ENCODE measurements at places on chromosomes 2 and 18. TPM values are rescaled to one million over a fixed set of nuclear protein-coding genes. Genes with fewer than 3 reads are reported as not detected.

Gene SYT4
- polyA plus RNA-seq = not detected

Gene PSME4
- 24.7 TPM for polyA plus RNA-seq

Gene POTEC
- polyA plus RNA-seq = not detected

Gene RIT2
- not detected for polyA plus RNA-seq

Gene ZNF396
- polyA plus RNA-seq = 0.28 TPM

Gene PAIP2B
- 0.13 TPM for polyA plus RNA-seq

DNA sequence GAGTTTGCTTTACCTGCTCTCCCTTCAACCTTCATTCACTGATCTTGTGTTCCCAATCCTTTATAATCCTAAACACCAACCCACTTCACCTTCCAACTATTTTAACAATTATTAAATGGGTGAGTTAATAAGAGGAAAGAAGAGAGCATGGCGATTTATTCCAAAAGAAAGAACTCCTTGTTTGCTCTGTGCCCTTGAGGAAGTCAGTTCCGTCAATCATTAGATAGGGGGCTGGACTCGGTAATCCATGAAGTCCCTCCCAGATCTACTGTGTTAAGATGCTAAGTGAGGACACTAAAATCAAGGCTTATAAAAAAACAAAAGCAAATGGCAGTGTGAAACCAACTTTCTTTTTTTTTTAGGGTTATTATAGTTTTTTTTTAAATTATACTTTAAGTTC is 589.9 kb downstream of the XIRP2 start:
- no peak for DNase-seq

DNA sequence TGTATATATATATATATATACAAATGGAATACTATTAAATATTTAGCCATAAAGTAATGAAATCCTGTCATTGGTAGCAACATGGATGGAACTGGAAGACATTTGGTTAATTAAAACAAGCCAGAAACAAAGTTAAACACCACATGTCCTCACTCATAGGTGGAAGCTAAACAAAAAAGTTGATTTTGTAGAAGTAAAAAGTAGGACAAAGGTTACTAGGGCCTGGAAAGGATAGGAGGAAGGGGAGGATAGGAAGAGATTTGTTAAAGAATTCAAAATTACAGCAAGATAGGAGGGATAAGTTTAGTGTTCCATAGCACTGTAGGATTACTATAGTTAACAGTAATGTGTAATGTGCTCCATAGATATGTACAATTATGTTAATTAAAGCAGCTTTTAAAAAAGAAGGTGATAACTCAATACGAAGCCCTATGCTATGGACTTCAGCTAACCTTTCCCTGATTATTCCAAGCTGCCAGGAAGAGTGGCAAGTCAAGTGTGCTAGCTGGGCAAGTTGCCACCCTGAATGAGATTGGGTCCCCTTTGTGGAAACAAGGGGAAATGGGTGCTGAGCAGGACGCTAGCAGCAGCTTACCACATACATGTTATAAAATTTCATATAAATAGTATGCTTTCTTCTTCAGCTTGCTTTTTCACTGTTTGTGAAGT is 12.3 kb downstream of the MERTK start:
- no peak for DNase-seq

DNA sequence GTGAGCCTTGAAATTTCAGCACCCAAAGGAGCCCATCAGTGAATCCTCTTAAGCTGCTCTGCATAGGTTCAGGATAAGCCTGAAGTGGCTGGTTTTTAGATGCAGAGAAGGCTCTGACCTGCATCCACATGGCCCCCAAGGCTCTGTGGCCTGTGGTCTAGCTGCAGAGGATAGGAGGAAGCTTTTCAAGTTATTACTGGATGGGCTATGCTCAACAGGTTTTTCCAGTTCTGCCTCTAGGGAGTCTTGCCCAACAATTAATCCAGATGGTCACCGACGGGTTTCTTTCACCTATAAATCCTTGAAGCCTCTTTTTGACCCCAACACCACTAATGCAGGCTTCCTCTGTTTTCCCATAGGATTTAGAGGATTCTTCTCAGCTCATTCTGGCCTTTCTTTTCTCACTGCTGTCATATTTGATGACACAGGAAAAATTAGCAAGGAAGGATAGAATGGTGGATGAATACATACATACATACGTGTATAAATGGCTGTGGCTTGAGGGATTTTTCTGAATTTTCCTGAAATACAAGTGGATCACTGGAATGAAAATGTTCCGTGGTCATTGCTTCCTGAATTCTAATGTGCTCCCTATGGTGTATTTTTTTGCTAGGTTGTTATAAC is 52.2 kb upstream of the BCL2L11 start:
- DNase-seq = no peak

- peak; percentile 14 for DNase-seq
These were observed 134.8 kb downstream of the SLC8A1 start for GRCh38 chr2:40317046-40317445.

DNA sequence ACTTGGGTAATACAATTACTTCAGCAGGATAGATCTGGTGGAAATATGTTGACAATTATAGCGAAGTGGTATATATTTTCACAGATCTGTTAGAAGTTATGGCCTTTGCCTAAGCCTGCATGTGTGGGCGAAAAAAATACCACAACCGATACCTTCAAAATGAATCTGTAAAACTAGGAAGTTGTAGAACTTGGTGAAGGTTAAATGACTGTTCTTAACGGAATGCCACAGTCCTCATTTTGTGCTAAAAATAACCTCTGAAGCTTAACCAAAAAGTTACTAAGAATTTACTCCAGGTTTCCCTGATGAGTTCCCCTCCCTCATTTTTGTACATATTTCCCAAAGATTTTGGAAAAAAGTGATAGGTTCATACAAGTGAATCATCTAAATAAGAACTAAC is 550.7 kb downstream of the THSD7B start:
- no peak for DNase-seq

DNA sequence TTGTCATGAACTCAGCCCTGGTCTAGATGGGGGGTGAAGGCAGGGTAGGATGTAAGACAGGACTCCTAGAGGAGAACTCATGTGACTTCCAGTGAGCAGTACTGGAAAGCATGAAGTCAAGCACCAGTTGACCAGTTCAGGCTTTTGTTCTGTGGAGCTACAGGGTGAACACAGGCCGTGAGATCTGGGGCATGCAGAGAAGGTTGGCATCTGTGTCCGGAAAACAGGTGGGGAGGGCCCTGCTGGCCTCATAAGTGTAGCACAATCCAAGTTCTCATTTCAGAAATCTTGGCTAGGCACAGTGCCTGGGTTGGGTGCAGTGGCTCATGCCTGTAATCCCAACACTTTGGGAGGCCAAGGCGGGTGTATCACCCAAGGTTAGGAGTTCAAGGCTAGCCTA is 50.9 kb upstream of the SPATS2L start:
- DNase-seq = no peak

GRCh38 chr18:77131652-77132368 is 773 bp downstream of the MBP start:
- DNase-seq = no peak

- no peak for DNase-seq
These were observed 42.2 kb downstream of the TPO start for GRCh38 chr2:1455466-1455865.

GRCh38 chr2:148967578-148967977 is 70.9 kb upstream of the LYPD6B start:
- DNase-seq = no peak

- peak; percentile 6 for DNase-seq
These were observed 36.9 kb upstream of the NT5C1B start for GRCh38 chr2:18626256-18626668.

GRCh38 chr18:27004056-27004829 is 138.7 kb upstream of the AQP4 start:
- peak; percentile 5 for DNase-seq

GRCh38 chr2:176967911-176968450 is 244.6 kb upstream of the HNRNPA3 start:
- DNase-seq = no peak

GRCh38 chr2:191899410-191899809 is 52.5 kb upstream of the CAVIN2 start:
- DNase-seq = peak; percentile 97

DNA sequence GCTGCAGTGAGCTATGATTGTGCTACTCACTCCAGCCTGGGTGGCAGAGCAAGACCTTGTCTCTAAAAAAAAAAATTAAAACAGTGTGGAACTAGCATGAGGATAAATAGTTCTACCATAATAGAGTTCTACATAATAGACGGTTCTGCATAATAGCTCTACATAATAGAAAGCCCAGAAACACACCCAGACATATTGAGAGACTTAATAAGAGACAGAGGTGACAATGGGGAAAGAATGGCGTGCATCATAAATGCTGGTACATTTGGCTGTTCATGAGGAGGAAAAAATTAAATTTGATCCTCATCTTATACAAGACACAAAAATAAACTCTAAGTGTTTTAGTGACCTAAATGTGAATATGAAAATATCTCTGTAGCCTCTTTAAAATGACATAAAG is 58.5 kb downstream of the PTRHD1 start:
- no peak for DNase-seq
